ENCODE measurements at places on chromosomes 13 and 19. TPM values are rescaled to one million over a fixed set of nuclear protein-coding genes. Genes with fewer than 3 reads are reported as not detected.

DNA sequence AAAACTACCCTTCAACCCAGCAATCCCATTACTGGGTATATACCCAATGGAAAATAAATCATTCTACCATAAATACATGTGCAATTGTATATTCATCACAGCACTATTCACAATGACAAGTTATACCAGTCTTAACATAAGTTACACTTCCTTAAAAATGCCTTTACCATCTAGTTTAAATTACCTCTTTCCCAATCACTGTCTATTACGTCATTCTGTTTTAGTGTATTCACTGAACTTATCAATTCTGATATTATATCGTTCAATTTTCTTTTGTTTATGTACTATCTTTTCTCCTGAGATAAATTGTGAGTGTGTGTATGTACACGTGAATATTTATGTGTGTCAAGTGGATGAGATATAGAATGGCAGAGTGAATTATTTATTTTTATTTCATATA lies 1416.8 kb downstream of the OLFM4 start:
- no peak for DNase-seq

DNA sequence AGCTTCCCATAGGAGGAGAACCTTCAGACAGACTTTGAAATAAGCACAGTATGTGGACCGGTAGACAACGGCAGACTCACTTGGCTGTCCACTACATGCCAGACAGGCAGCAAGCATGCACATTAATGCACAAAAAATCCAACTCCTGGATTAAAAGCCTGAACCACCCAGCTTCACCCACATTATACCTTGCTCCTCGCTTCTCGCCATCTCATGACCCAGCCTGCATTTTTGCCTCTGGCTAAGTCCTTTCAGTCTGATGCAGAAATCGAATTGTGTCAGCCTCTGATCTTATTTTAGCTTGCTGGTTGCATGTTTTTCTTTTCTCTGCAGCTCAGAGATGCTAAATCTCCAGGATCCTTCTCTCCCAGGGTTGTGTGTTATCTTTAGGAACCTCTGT lies 358.7 kb downstream of the RFC3 start:
- DNase-seq: no peak

- peak; percentile 62 for DNase-seq
Observed at GRCh38 chr19:36771261-36772231, 1.1 kb downstream of the ZNF850 start.

- no peak for DNase-seq
Observed at GRCh38 chr19:12140545-12141404, 625 bp upstream of the ZNF20 start.

SPACA4 gene
- polyA plus RNA-seq: not detected

- no peak for DNase-seq
Observed at GRCh38 chr19:37362733-37363132, 8.2 kb upstream of the ZNF527 start.

DNA sequence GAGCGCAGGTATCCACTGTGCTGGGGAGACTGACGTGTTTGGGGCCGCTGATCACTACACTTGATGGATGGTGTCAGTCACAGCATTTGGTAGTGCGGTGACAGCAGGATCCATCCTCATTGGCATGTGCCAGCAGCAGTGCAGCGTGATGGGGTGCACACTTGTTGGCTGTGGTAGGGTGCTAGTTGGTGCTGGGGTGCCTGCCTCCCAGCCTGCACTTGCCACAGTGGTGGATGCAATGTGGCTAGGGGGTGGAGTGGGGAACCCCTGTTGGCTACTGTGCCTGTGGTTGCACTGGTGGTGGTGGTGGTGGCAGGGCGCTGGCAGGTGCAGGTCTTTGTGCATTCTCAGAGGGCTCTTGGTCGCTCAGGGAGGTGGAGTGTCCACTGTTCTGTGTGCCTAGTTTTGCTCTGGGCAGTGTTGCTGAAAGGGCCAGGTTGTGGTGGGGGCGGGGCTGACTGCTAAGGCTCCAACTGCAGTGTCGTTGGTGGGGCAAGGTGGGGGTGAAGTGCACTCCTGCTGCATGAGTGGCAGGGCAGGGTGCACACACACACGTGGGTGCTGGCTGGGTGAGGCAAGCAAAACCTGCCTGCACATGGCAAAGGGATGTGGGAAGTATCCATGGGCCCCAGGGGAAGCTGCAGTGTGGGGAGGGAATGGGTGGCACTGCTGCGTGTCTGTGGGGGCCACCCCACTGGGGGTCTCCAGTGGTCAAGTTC lies 84.8 kb downstream of the ZMYM2 start:
- DNase-seq: no peak

DNA sequence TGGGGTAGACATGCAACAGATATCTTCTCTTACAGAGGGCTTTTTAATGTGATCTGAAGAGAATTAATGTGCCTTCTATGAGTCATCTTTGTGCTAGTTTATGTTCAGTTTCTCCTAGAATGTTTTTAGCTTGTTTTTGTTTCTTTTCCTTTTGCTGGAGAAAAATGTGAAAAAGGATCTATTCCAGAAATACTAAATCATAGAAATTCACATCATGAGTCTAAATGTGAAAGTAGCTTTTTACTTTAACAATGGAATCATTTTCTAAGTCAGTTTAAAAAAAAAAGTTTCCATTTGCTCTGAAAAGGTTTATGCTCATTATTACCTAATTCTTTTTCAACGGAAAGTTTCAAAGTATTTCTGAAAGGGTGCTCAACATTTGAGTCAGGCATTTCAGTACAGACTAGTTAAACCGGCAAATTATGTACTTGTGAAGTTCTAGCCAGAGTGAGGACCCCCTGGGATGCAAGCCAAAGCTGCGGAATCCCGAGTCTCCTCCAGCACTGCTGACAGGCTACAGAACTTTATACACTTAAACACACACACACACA lies 72.9 kb downstream of the SPATA13 start:
- no peak for DNase-seq

DPF1 gene
- polyA plus RNA-seq: 1.0 TPM

PRSS57 gene
- 0.35 TPM for polyA plus RNA-seq

DNA sequence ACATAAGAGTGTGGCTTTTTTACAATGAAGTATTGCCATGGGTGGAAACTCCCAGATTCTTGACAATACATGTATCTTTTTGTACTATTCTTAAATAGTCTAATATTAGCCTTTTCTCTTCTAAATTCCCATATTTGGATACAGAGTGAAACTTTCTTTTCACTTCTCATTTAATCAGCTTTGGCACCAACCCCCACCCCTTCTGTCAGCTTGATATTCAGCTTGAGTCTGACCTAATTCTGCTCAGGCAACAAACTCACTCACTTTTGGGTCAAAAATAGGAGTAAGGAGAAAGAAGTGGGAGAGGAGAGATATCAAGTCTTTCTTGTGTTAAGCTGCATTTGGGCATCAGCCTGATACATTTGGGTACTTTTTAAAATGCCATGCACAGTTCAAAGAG lies 397.5 kb downstream of the COG6 start:
- DNase-seq: no peak

IL12RB1 gene
- 0.46 TPM for polyA plus RNA-seq

DNA sequence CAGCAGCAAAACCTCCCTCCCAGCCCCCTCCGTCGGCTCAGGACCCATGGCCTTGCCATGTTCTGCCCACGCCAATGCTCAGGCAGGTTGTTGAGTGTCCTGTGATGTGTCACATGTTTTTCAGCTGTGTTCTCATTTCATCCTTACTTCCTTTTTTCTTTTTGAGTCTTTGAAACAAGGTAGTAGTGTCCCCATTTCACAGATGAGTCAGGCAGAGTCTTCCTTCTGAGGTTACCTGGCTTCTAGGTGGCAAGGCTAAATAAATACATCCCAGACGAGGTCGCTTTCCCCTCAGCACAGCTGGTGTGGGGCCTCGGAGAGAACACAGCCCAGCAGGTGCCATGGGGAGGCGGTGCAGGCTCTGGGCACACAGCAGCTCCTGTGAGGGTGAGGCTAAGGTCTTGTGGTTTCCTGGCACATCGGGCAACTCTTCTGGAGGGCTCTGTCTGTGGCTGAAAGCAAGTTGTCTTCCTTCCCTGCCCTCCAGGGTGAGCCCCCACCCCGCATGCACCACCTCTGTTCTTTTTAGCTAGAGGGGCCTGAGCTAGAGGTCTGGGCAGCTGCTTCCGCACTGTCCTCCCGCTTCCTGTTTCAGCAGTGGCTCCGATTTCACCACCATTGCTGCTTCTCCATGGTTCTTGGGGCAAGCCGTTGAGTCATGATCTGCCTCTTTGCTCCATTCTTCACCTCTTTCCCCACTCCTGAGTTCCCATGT lies 15.1 kb downstream of the PRAM1 start:
- DNase-seq: no peak

GRCh38 chr13:93736081-93736480 lies 509.5 kb downstream of the GPC6 start:
- no peak for DNase-seq

DNA sequence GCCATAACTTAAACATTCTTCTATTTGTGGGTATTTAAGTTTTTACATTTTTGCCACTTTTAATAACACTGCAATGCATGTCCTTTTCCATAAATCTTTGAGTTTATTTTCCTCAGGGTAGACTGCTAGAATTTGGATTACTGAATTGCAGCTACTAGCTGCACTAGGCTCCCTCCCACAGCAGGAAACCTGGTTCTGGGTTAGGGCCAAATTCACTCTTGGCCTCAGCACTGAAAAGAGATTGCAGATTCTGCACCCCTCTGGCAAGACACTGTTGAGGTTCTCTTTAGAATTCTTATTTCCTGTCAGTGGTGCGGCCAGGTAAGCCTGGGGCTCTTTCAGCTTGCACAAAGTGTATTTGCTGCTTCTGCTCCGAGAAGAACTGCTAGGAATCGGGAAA lies 155.7 kb downstream of the ENOX1 start:
- DNase-seq: no peak

DNA sequence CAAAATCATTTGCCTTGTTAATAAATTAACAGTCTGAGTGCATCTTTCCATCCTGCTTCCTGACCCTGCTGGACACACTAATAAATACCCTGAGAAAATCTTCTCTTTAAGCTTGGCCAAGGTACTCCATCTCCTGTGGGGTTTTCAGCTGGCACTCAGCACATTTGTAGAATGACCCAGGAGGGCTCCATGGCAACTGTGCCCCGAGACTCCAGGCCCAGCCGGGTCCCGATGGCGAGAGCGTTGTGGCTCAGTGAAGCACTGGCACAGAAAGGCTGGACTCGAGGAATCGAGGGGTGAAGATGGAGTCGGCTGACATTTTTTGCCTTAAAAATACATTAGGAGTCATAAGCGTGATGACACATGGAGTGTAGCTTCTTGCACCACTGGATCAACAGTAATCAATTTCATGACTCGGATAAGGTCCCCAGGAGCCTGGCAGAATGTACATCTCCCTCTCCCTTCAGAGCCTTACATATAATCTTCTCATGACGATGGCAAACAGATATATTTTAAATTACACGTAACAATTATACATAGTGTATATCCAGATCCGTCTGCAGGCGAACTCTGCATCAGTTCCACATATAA lies 85.4 kb downstream of the SLC7A1 start:
- no peak for DNase-seq

ERFL gene
- 0.08 TPM for polyA plus RNA-seq

USE1 gene
- 30.6 TPM for polyA plus RNA-seq

UQCR11 gene
- polyA plus RNA-seq: 104 TPM

GRCh38 chr13:37747071-37747612 lies 122.4 kb downstream of the TRPC4 start:
- DNase-seq: no peak

DNA sequence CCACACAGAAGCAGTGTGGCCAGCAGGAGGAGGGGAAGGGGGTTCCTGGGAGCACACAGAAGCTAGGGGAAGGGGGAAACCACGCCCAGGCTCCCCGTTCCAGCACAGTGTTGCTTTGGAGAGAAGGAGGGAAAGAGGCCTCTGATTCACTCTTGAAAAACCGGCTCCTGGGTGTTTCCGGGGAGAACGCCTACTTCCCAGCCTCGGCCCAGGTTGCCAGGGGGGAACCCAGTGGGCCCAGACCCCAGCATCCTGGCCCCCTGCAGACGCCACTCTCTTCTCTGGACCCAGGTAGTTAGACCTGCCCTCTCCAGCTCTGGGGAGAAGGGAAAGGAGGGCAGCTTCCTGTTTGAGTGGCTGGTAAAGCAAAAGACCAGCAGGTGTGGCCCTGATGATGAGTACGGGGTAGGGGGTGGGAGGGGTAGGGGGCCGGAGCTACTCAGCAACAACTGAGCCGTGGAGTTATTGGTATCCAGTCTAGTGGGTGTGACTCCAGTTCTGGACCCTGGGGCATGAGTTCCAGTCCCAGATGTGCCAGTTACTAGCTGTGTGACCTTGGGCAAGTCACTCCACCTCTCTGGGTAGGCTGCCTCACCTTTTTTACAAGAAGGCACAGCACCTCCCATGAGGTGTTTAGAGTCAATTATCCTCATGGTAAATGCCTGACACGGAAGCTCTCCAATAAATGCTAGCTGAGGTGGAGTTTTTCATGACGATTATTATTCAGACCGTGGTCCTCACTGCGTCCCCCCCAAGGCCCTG lies 836 bp downstream of the GIPC1 start:
- DNase-seq: no peak

GRCh38 chr13:68905186-68905585 lies 1202.4 kb upstream of the ATXN8OS start:
- DNase-seq: no peak
